ENCODE measurements at places on chromosomes 13 and 19.
A peak's percentile ranks its signal among the peaks of the same experiment; 100 is the strongest.

- DNase-seq: no peak
These were observed 10.1 kb downstream of the NLRP12 start for GRCh38 chr19:53813996-53814395.

DNA sequence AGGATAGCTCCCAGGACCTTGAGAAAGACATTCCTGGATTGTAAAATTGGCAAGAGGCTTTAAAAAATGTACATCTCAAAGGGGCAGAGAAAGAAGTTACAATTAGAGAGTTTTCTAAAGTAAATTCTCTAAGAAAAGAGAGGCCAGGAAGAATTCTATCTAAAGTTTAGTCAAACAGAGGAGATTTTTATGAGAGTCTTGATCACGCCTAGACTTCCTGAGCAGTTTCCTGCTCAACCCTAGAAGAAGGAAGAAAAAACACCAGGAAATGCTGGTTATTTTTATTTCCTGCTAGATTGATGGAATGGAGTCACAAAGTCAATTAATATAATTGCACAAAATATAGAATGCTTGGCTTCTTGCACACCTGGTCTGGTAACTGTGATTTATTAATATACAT lies 269.1 kb downstream of the PCDH20 start:
- DNase-seq: no peak

- DNase-seq: no peak
These were observed 743.8 kb upstream of the SLC10A2 start for GRCh38 chr13:103810026-103810425.

GRCh38 chr19:31461814-31462539 lies 112.7 kb upstream of the TSHZ3 start:
- DNase-seq: no peak

DNA sequence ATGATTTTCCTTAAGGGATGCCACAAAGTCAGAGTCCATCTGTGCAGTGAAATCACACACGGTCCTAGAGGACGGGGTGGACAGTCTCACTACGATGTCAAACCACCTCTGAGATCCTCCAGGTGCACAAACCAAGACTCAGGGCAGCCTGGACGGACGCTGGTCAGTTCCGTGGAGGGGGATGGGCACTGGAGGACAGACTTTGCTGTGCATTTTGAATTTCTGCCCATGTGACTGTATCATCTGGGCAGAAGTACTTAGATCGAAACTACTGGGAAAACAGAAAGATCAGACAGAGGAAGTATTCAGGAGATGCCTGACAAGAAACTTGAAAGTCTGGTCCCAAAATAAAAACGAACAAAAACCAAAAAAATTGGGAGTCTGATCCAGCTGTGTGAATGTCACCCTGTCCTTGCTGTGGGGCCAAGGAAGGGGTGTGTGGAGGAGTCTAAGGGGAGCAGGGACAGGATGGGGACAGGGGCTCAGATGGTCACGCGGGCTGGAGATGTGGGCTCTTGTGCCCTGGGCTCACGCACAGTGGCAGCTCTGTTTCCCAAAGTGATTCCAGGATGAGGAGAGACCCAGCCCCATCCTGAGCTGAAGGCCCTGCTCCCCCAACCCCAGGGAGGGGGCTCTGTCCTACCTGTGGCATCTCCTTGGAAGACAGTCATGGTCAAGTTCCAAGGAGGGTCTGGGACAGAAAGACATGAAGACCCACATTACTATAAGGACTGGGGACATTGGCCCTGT lies 1.5 kb downstream of the SIGLEC8 start:
- no peak for DNase-seq

- peak; percentile 57 for DNase-seq
These were observed 81.9 kb downstream of the ZNF726 start for GRCh38 chr19:23996549-23996948.

DNA sequence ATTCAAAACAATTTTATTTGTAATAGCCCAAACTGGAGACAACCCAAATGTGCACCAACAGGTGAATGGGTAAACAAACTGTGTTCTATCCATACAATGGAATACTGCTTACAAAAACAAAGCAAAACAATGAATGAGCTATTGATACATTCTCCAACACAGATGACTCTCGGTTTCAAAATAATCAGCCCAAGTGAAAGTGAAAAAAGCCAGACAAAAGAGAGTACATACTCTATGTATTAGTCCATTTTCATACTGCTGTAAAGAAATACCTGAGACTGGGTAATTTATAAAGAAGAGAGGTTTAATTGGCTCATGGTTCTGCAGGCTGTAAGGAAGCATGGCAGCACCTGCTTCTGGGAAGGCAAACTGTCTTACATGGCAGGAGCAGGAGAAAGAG lies 65.2 kb upstream of the LRCH1 start:
- DNase-seq: no peak

GRCh38 chr19:37468961-37469777 lies at the start of gene ZNF570:
Gene ZNF570, plus strand, starts transcription at chr19:37469356. Its CDS starts 999 bp downstream, at chr19:37470355.
- no peak for DNase-seq

DNA sequence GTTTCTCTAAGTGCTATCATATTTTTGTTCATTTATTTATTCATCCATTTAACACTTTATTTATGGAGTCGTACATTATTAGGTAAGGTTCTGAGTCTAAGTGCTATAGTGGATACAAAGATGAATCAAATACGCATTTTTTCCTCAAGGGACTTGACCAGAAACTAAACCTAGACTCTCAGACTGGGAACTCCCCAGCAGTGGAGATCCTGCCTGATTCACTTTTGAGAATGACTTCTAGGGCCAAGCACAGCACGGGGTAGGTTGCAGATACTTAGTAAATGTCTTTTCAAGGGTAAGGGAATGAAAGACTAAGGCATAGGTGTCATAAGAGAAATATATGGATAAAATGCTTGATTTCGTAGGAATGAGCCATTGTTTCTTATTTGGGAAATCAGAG lies 7.2 kb downstream of the DNAJC15 start:
- no peak for DNase-seq

- DNase-seq: no peak
These were observed 156.6 kb downstream of the TM9SF2 start for GRCh38 chr13:99657848-99658260.

- no peak for DNase-seq
These were observed 237.7 kb downstream of the MZT1 start for GRCh38 chr13:72489751-72490150.

DNA sequence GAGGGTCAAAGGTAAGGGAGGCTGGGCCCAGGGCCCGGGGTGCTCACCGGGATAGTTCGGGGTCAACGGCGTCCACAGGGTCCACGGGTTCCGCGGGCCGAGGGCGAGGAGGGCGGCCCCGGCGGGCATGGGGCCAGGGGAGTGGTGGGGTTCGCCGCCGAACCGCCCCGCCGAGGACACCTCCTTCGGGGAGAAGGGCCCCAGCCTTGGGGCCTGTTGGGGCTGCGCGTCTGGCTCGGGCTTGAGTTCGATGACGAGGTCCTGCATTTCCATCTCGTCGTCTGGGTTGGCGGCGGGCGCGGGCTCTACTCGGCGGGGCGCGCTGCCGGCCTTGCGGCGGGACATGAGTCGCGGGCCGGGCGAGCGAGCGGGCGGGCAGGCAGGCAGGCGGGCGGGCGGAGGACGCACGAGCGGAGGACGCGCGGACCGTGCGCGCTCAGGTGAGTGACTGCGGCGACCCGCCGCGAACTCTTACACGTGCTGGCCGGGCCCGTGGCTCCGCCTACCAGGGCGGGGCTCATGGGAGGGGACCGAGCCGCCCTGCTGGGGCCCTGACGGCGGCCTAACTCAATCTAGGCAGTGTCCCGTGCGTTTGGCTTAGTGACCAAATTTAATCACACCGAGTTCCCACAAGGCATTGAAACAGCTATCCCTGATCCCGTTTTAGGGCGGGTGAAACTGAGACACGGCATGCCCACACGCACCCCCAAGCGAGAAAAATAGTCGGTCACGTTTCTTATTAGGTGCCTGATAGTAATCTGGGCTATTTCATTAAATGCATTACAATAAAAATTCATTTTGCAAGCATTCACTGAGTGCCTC lies at the start of gene ZNF296:
Gene ZNF296 (minus strand): TSS at position 450 of the 822 bp plus-strand sequence. CDS start 105 bp downstream, at position 345.
- DNase-seq: peak; percentile 91

DNA sequence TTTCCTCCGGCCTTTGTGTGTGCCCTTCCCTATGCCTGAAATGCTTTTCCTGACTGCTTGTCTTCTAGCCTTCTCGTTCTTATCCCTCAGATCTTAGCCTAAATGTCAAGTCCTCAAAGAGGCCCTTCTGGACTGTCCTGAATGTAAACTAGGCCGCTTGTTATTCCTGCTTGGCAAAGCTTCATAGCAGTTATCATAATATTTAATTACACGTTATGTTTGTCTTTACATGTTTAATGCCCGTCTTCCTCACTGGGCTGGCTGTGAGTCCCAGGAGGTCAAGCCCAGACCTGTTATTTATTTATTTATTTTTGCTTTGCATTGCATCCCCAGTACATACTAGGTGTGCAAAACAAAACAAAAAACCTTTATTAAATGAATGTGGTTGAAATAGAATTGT lies 62.7 kb downstream of the SIPA1L3 start:
- no peak for DNase-seq

DNA sequence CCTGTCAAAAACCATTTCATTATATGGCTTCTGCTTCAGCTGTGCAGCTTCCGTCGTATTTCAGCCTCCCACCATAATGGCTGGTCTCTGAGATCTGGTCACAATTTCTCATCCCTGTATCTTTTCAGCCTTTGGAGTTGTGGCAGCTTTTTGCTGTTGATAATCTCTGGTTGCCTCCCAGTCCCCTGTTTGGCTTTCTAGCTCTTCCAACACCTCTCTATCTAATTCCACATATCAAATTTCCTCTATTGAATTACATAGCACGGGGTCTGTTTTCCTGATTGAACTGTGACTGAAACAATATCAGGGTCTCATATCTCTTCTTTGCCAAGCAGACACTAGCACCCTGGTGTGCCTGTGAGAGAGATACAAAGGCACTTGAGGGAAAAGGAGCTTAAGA lies 222.1 kb upstream of the OBI1 start:
- DNase-seq: no peak

DNA sequence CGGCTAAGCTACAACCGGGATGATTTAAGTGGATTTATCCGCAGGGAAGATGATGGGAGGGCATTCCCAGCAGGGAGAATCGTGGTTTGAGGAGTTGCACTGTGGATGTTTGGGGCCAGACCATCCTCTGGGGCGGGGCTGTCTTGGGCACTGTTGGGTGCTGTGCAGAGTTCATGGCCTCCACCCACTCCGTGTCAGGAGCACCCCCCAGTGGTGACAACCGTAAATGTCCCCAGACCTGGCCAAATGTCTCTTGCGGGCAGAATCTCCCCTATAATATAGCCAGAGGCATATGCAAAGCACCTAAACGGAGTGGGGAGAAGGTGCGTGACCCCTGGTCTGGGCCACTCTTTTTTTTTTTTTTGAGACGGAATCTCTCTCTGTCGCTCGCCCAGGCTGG lies 40.2 kb downstream of the SMIM24 start:
- peak; percentile 80 for DNase-seq

DNA sequence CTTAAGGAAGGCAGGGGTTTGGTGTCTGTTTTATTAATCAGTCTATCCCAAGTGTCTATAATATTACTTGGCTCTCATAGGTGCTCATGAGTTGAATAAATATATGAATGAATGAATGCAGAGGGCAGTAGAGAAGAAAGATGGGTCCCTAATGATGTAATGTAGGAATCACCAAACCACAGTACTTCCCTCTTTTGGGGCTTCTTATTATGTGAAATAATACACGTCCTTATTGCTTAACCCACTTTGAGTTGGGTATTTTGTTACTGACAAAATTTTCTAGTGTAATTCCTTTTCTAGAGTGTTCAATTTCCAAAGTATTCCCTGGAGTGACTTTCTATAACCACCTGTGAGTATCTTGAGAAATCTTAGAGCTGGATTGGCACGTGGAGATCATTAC lies 13.2 kb downstream of the KLK5 start:
- DNase-seq: no peak

- DNase-seq: peak; percentile 79
These were observed 17.8 kb upstream of the ENOX1 start for GRCh38 chr13:43804461-43805070.

GRCh38 chr19:35015270-35015953 lies 14.9 kb upstream of the SCN1B start:
- DNase-seq: no peak

GRCh38 chr19:33275933-33276619 lies 26.3 kb downstream of the CEBPA start:
- no peak for DNase-seq

DNA sequence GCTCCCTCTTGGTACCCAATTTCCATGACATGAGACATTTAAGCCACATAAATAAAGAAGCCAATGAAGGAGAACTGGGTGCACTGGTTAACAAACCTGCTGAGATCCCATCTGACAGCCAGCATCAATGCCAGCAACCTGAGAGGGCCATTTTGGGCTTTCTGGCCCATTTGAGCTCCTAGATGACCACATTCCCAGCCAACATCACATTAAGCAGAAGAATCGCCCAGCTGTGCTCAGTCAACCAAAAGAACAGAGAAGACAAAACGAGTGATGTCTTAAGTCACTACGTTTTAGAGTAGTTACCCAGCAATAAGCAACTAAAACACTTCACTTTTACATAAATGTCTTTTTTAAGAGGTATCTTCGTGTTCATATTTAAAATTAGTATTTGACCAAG lies 21.9 kb downstream of the LCP1 start:
- no peak for DNase-seq

GRCh38 chr13:79776531-79777295 lies 295.8 kb downstream of the NDFIP2 start:
- DNase-seq: no peak

DNA sequence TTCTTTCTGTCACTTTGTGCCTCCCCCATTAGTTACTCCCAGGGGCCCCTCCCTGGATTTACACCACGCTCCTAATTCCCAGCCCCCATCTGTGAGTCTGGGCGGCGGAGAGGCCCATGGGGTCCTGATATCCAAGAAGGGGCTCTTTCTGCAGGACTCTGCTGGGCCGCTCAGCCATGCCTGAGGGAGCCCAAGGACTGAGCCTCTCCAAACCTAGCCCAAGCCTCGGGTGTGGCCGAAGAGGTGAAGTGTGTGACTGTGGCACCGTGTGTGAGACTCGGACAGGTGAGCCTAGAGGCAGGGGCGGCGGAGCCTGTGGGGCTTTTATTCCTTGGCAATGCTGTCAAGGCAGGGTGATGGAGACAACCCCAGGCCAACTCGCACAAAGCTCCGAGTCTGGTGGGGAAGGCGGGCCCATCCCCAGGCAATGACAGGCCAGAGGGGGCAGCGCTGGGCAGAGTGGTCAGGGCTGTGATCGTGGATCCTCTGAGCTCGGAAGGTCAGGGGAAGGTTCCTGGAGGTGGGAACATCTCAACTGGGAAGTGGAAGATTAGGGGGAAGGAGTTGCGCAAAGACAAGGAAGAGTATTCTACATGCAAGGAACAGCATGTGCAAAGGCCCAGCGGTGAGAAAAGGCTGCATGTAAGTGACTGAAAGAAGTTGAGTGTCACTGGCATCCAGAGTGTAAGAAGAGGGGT lies 1.6 kb downstream of the PLEKHG2 start:
- no peak for DNase-seq

- DNase-seq: no peak
These were observed 309.6 kb upstream of the TMTC4 start for GRCh38 chr13:100984085-100984705.

- peak; percentile 89 for DNase-seq
These were observed 14.1 kb downstream of the SHANK1 start for GRCh38 chr19:50705422-50706019.

GRCh38 chr19:51192689-51193088 lies 32.2 kb upstream of the CD33 start:
- DNase-seq: no peak

GRCh38 chr13:104385404-104385803 lies 1319.2 kb upstream of the SLC10A2 start:
- DNase-seq: no peak

Data from NAMALWA (cell line).